ENCODE measurements at places on chromosomes 1 and 21.

DNA sequence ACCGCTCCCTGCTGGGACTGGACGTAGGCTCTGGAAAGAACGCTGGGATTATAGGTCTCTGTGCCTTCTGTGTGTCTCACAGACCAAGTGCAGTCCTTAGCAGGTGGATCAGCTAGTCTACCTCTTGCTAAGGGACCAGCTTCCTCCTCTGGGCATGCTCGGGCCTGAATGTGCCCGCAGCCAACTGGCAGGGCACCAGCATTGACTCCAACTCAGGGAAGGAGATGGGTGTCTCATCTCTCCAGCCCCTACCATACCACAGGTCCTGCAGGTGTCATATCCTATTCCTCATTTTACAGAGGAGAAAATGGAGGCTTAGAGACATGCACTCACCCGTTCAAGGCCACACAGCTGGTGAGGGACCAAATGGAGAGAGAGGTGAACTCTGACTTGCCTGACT, 340.2 kb downstream of the PTPRU start:
- no peak for DNase-seq

DNA sequence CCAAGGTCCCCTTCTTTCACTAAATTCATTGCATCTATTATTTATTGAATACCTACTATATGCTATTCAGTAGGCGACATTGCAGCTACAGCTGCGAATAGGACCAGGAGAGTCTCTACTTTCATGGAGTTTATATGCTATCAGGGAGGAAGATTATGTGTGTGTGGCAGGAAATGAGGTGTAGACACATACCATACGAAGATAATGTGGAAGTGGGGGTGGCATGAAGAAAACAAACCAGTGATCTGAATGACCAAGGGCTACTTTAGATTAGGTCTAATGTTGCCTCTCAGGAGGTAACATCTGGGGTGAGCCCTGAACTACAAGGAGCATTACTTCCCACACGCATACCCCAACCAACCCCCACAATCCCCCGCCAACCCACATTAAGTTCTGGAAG, 1.0 kb upstream of the PPIH start:
- no peak for DNase-seq

DNA sequence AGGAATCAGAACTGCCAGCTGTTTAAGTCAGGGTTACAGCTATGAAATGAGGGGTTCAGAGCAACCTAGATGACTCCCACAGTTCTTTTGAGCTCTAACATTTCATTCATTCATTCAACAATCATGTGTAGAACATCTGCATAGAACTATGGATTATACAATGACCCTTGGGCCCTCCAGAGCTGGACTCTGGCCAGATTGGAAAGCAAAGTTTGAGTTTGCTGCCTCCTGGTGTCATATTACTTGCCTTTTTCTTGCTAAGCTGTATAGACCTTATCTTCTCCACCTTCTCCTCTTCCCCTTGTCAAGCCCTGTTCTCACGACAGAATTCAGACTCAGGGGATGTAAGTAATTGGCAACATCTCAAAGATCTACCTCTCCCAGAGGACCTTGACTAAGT, 4.0 kb downstream of the CASQ2 start:
- DNase-seq, result no peak

DNA sequence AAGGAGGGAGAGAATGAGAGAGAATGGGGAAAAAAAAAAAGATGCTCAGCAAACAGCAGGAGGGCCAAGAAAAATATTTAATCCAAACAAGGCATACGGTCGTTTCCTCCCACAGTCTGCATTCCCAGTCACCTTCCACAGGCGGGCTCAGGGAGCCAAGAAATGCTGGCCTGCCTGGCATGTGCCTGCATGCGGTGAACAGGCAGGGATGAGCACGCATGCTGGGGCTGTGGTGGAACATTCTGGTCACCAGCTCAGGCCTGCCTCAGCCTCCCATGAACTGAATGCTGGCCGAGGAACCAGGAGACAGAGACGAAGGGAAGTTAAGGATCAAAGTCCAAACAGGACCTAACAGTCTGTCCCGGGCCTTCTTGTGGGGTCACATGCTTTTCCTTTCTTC, 335.3 kb downstream of the ASTN1 start:
- no peak for DNase-seq

GRCh38 chr1:204025917-204026707, 46.8 kb upstream of the SOX13 start:
- DNase-seq, result no peak

DNA sequence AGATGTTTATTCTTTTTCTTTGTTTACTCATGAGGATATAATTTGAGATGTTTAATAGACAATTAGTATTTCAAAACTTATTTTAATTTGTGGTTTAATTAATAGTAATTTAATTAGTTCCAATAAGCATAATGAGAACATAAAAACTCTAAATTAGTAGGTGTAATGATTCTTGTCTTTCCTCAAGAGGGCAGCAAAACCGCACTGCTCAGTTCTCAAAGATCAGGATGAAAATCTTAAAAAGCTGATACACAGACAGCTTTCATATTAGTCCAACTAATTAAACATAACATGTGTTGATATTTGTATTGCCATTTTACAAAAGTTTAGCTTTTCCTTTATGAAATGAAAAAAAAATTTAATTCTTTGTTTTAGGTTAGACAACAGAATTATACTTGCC, 106.7 kb upstream of the C21orf91 start:
- DNase-seq, result peak; percentile 37

DNA sequence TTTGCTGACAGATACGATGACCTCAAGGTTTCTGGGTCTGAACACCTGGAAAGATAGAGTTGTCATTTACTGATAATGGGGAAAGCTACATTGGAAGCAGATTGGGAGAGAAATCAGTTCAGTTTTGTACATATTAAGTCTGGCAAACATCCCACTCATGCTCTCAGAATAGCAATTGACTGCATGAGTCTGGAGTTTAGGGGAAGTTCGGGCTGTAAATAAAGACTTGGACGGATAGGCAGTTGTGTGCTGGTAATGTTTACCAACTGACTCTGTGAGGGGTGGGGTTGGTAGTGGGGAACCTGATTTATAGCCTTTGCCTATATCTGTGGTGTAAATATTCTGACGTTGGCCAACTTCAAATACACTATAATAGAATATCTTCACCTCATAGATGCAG, 4.0 kb downstream of the H6PD start:
- no peak for DNase-seq

DNA sequence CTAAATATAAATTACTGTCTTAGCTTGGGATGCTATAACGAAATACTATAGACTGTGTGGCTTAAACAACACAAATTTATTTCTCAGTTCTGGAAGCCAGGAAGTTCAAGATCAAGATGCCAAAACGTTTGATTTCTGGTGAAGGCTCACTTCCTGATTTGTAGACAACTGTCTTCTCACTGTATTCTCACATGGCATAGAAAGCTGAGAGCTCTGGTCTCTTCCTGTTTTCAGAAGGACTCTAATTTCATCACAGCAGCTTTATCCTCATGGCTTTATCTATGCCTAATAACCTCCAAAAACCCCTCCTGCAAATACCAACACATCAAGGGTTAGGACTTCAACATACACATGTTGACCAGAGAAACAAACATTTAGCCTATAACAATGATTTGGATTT, 1795.5 kb downstream of the MRPL39 start:
- DNase-seq, result no peak

DNA sequence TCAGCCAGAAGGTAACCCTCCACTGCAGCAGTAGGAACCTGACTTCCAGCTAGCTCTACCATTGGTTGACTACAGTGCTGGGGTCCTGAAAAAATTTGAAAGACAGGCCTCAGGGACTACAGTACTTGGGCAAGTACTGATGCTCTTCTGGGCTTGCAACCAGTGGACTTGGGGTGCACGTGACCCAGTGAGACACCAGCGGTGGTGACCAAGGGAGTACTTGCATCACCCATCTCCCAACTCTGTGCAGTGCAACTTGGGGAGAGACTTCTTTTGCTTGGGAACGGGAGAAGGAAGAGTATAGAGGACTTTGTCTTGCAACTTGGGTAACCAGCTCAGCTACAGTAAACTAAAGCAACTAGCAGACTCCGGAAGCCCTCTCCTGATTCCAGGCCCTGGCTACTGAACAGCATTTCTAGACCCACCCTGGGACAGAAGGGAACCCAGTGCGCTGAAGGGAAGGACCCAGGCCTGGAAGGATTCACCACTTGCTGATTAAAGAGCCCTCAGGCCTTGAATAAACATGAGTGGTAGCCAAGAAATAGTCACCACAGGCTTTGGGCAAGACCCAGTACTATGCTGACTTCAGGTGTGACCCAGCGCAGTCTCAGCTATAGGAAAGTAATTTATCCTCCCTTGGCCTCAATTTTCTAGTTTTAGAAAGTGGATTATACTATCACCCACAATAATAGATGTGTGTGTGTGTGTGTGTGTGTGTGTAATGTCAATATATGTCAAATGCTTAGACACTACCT, 45.6 kb downstream of the TNNI3K start:
- no peak for DNase-seq

GRCh38 chr1:21904454-21904703, 32.7 kb downstream of the HSPG2 start:
- DNase-seq, result no peak

GRCh38 chr1:18398791-18399530, 81.8 kb upstream of the KLHDC7A start:
- no peak for DNase-seq
